SK-N-SH treated with all-trans-retinoic acid at 6 μM for 48 hours (cell line): ENCODE measurements at places on chromosomes 12 and 14.
A peak's percentile ranks its signal among the peaks of the same experiment; 100 is the strongest.

DNA sequence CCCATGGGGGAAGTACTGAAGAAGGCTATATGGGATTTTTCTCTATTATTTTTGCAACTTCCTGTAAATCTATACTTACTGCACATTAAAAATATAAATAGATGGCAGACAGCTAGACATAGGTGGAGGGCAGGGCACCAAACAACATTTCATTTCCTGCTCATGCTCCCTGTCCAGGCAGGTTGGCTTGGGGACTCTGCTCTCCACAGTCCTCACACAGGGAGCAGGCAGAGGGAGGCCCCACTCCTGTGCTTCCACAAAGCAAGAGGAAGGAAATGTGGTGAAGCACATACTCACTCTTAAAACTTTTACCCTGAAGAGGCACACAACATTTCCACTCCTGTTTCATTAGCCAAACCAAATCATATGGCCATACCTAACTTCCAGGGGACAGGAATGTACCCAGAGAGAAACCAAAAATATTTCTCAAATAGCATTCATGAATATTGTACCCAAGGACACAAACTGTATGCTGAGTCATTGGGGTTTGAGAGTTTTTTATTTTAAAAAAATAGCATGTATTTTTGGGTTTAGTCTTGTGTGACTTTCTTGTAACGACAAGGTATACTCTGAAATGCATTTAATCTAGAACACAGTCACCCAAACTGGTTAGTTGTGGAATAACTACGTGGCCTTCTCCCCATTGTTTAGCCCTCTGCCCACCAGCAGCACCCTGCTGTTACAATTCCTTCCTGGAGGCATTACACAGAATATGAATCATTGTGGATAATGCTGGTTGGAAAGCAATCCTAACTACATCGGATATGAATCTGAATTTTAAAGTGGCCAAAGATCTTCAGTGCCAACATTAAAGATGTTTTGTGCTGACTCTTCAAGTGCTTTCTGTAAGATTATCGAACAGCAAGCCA is 40.9 kb downstream of the RTN1 start:
- ATAC-seq, result no peak

DNA sequence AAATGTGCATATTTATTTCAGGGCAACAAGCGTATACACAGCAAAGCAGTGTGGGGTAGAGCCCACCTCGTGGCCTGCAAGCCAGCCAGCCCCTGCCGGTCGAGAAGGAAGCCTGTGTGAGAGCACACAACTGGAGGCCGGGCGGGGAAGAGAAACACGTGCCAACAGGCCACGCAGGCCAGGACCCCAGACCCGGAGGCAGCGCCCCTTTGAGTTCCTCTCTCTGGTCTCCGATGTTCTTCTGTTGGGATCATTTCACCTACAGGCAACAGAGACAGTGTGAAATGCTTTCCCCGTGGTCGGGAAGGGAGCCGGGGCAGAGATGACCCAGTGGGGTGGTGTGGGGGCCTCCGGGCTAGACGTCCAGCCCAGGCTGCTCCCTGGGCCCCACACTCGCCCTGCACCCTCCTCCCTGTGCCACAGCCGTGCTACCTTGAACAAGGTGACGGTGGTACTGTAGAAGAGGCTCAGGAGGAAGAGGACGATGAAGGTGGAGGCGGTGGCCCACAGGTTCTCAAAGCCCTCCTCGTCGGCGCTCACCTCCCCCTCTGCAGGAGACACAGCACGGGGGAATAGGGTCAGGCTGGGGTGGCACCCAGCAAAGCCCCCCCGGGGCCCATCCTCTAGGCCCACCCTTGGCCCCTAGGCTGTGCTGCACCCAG is 325.5 kb downstream of the TMEM121 start:
- no peak for ATAC-seq

DNA sequence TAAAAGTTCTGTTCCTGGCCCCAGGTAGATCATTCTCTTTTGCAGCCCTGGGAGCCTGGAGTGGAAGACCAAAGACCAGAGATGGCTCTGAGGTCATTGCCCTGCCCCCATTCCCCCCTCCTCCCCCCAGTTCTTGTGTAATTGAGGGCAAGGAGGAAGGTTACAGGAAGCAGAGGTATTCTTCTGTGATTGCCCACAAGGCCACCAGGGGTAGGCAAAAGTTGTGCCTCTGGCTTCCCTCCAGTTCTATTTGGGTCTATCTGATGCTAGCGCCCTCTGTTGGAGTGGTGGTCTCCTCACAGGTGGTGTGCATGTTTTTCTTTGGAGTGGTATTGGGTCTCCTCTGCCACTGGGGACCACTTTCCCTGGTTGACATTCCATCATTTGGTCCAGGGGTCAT is 41.2 kb upstream of the CRY1 start:
- ATAC-seq, result no peak

DNA sequence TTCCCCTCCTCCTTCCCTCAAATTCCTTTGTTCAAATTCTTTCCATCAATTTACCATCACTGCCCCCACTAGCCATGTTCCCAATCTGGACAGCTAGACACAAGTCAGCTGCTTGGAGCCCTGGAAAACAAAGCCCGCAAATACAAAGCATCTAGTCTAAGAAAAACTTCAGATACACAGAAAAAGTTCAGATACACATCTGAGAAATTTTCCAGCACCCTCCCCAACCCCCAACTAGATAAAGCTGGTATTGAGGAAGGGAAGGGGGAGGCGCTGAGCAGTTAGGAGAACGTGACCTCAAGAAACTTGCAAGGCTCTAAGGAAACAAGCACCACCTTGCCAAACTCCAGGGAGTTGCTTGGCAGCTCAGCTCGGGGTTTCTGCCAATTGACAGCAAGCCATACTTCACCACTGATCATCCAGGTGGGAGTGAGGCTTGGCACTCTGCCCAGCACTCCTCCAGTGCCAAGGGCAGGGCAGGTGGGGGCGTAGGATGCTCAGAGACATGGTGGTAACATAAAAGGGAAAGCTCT is 5.1 kb upstream of the CNIH1 start:
- ATAC-seq, result peak; percentile 40

- ATAC-seq, result no peak
These were observed 184.6 kb upstream of the NAV3 start for GRCh38 chr12:77645966-77646598.

DNA sequence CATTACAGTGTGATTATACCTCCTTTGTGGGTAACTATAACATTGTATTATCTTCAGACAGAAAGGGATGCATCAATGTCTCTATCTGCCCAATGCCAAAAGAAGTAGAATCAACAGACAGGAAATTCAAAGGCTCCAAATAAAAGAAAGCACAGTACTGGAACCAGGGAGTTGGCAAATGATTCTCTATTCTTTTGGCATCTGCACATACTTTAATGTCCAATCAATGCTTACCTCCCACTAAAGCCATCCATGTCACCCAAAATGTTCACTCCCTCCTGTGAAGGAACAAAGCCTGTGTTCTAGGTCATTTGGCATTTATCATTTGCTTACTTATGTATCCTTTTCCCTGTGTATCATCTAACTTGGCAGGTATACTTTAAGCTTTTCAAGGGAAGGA is 36.7 kb downstream of the KIF21A start:
- no peak for ATAC-seq

- peak; percentile 60; the same call in 2 of the 3 replicates for ATAC-seq
These were observed 5.7 kb upstream of the VTI1B start for GRCh38 chr14:67680121-67680602.

- no peak for ATAC-seq
These were observed 22.0 kb downstream of the SLC25A29 start for GRCh38 chr14:100283984-100284881.

DNA sequence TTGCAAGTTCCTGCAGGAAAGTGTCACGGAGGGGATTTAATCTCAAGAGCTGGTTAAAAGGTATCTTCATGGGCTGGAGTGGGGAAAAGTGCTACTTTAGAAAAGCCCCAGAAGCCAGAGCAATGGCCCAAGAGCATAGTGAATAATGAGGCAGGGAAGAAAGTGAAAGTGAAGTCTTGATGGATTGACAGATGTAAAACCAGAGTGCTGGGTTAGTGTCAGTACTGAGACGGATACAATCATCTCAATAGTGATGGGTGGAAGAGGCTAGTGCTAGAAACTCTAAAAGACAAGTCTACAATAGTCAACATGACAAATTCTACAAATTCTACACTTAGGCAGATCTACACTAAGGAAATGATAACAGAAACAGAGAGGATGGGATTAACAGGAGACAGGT is 68.1 kb downstream of the CIT start:
- no peak for ATAC-seq

- ATAC-seq, result no peak
These were observed 94.1 kb downstream of the RTN1 start for GRCh38 chr14:59776468-59776867.

DNA sequence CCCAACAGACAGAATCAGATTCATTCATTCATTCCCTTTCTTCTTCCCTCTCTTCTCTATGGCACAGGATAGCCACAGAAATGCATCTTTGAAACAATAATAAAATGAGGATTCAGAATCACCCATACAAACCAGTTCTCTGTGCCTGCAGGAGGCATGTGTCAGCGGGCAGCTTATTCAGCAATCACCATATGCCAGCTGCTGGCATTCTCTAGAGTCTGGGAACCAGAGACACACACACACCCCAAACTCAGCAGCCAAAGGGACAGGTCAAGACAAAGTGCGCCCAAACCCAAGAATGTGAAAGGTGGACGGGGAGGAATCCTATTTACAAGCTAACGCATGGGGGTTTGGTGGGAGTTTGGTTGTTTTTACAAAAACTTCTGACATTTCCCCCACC is 14.1 kb downstream of the ARF3 start:
- no peak for ATAC-seq

GRCh38 chr12:32051511-32052211 is 55.0 kb upstream of the BICD1 start:
- peak; percentile 98 for ATAC-seq

DNA sequence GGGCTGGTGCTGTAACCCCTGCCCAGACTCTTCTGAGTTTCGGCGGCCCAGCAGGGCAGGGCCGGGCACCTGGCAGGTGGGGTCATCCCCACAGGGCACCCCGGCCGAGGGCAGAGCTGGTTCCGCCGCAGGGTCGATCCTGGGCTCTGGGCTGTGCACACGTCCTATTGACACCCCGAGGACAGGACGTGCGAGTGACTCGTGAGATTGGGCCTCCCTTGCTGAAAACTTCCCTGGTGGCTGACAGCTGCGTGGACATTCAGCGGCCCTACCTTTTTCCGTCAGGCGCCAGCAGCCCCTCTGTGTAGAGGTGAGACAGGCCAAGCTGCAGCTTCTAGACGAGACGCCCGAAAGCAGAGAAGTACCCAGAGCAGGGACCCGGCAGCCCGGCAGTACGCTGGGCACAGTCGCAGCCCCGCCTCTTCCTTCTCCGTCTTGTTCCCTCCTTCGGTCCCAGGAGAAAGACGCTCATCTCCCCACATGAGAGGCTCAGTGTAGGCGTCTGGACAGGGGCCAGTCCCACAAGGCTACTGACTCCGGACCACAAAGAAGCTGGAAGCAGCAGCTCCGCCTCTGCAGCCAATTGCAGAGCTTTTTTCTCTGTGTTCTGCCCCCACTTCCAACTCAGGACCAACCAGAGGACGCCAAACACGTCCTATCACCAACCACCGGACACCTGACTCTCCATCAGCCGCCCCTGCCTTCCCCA is at the start of gene LRCOL1:
Gene LRCOL1, minus strand, starts transcription at position 532 of the 709 bp plus-strand sequence. CDS start 4,331 bp downstream, outside the sequence.
- peak; percentile 74 for ATAC-seq

DNA sequence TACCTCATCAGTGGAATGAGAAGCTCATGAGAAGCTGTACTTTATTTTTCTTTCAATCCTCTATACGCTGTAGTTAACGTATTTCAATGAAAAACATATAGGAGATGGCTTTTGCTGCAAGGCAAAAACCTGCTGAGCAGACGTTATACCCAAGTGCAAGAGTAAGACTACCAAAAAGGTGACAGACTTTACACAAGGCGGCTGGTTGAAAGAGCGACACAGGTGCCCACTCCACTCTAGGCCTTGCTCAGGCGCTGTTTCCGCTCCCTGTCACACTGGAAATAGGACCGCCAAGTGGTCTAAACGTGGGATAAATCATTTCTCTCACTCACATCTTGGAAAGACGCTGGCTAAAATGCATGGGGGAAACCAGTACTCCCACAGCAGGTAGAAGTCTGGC is 54.5 kb downstream of the PPP2R5C start:
- ATAC-seq, result no peak

- no peak for ATAC-seq
These were observed 12.8 kb downstream of the SH2B3 start for GRCh38 chr12:111418594-111418880.

GRCh38 chr14:34732802-34733201 is 18.4 kb upstream of the CFL2 start:
- no peak for ATAC-seq

DNA sequence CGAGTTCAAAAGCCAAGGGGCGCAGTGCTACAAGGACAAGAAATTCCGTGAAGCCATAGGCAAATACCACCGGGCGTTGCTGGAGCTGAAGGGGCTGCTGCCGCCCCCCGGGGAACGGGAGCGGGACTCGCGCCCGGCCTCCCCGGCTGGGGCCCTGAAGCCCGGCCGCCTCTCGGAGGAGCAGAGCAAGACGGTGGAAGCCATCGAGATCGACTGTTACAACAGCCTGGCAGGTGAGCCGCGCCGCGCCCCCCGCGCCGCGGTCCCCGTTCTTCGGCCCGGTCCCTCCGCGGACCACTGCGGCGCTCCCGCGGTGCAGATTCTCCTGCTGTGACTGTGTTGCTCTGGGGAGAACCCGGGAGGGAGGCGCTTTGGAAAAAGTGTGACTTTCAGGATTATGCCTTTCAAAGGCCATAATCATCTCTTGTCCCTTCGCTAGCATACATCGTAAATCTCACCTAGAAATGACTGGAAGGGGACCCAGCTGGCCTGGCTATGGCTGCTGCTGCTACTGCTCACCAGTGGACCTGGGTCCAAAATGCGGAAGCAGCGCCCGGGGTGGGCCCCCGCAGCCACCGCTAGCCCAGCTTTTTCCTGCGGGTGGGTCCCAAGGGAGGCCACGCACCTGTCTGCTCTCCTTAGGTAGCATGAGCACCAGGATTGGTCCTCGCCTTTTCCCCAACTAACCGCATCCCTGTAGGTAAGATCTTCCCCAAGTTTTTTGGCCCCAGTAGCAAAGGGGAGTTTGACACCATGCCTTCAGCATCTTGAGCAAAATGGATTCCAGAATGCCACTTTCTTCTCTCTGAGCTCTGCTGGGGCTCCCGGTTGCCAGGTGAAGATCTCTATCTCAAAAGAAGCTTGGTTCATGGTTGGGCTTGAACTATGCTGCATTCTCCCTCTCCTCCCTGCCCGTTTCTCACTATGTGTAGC is 853 bp downstream of the TTC9 start:
- ATAC-seq, result peak; percentile 42

DNA sequence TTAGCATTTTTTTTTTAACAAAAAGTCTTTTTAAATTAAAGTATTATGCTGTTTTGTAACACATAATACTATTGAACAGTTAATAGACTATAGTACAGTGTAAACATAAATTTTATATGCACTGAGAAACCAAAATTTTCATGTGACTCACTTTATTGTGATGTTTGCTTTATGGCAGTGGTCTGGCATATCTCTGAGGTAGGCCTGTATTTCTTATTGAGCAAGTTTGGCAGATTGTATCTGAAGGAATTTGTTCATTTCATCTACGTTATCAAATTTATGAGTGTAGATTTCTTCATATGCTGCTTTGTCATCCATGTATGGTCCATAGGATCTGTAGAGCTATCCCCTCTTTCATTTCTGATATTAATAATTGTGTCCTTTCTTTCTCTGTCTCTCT is 78.8 kb upstream of the PDE3A start:
- ATAC-seq, result no peak

GRCh38 chr12:27537855-27538675 is 14.1 kb downstream of the PPFIBP1 start:
- ATAC-seq, result no peak
